Activated naive CD4-positive, alpha-beta T cell treated with anti-CD3 and anti-CD28 coated beads for 36 hours (primary cell): ENCODE measurements at places on chromosomes 2 and 18.

- no peak for DNase-seq
Measured at GRCh38 chr2:20333738-20334137, 16.9 kb downstream of the PUM2 start.

DNA sequence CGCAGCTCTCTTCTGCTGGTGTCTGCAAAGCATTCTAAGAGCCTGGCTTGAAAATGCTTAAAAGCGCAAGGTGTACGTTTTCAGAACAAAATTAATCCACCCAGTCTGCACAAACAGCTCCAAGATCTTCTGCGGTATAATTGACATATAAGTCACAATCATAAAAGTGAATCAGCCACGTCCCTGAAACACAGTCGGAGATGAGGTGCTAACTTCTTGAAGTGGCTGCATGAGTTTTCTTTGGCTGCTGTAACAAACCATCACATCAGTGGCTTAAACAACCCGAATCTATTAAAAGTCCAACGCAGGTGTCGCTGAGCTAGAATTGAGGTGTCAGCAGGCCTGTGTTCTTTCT, 32.6 kb downstream of the ARL4C start:
- peak; percentile 59 for DNase-seq

DNA sequence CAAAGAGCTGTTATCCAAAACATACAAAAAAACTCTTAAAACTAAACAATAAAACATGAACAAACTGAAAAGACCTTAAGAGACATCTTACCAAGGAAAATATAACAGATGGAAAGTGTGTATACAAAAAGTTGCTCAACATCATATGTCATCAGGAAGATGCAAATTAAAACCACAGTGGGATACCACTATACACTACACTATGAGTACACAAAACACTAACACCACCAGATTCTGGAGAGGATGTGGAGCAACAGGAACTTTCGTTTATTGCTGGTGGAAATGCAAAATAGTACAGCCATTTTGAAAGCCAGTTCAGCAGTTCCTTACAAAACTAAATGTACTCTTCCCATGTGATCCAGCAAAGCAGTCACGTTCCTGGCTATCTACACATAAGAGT, 221.4 kb downstream of the CMPK2 start:
- no peak for DNase-seq

DNA sequence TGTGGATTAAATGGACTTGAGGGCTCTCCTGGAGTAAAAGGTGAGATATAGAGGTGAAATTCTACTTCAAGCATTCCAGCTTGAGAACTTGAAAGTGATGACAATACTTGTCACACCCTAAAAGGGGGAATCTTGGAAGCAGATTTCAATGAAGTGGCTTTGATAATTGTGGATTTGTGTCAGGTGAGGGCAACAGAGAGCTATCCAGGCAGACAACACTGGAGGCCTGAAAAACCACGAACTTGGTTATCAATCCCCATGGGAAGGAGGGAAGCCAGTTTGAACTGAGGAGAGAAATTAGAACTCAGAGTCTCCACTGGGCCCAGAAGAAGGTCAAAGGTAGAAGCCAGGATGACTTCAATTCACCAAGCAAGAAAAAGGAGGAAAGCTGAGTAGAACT, 263.9 kb downstream of the FIGN start:
- no peak for DNase-seq

DNA sequence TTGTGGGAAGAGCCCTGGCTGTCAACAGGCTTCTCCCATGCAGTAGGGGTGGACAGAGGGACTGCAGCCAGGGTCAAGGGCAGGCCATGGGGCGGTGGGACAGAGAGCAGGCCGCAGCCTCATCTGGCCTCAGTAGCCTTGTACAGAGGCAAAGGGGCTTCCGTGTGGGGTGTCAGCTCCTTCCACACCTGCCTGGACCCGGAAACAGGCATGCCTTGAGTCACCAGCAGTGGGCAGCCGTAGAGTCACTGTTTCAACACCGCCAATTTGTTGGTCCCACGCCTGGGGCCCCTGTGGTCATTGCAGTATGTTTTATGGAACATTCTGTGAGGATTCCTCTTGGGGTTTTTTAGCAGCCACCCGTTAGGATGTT, 173.0 kb downstream of the SMAD7 start:
- no peak for DNase-seq

- DNase-seq, result peak; percentile 79
Measured at GRCh38 chr2:112690853-112691401, 29.9 kb upstream of the NT5DC4 start.

- DNase-seq, result no peak
Measured at GRCh38 chr2:224999754-225000153, 42.5 kb downstream of the DOCK10 start.

DNA sequence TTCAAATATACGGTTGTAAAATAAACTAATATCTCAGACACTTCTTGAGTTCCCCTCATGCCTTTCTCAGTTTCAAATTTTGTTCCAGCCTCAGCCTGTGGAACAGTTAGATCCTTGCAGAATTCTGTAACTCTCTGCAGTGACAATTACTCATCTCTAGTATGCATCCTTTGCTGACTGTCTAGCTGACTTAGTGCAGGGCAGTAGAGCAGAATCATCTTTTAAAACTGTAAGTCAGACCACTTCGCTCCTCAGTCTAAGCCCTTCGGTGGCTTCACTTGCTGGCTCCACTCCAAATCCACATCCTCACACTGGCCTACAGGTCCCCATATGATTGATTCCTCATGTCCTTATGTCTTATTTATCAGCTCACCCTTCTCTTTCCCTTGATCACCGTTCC, 164.1 kb upstream of the ZSWIM2 start:
- DNase-seq, result no peak

DNA sequence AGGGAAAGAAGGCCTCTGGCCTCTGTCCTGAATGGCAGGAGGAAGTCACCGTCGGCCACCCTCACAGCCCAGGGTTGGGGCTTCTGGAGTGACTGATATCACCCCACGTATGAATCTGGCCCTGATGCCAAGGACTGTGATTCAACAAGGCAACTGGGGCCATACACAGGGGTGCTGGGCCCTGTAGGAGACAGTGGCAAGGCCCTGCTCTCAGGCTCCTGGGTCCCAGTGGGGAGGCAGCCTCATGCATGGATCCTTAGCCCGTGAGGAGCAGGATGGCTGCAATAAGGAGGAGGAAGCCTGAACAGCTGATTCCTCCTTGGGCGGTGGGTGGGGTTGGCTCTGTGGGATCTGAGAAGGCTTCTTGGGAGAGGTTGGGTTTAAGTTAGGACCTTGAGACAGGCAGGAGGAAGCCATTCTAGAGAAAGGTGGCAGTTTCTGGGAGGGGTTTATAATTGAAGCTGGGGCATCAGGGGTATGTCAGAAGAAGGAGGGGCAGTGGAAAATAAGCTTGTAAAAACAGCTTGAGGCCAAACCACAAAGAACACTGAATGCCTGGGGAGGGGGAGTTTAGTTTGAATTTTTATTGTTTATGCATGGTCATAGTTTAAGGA, 42.8 kb upstream of the LAPTM4A start:
- no peak for DNase-seq

DNA sequence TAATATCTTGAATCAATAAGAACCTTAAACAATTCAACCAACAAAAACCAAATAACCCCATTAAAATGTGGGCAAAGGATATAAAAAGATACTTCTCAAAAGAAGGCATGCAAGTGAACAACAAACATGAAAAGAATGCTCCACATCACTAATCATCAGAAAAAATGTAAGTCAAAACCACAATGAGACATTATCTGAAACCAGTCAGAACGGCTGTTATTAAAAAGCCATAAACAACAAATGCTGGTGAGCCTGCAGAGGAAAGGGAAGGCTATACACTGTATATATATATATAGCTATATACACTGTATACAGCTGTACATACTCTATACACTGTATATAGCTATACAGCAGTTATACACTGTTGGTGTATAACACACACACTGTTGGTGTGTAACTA, 47.8 kb upstream of the GALNT13 start:
- no peak for DNase-seq
